ENCODE measurements at places on chromosomes 1 and 21. TPM values are rescaled to one million over a fixed set of nuclear protein-coding genes. Genes with fewer than 3 reads are reported as not detected.
A peak's percentile ranks its signal among the peaks of the same experiment; 100 is the strongest.

Gene RAB7B
- 1.1 TPM for total RNA-seq

Gene CDK18
- total RNA-seq, result 12.0 TPM

Gene SPRR5
- total RNA-seq, result not detected

Gene ALX3
- total RNA-seq, result not detected

Gene HSF2BP
- 1.0 TPM for total RNA-seq

Gene VTCN1
- not detected for total RNA-seq

Gene PADI3
- total RNA-seq, result not detected

Gene BRINP3
- 1.0 TPM for total RNA-seq

Gene C21orf91
- total RNA-seq, result 12.5 TPM

Gene KIAA1614
- 1.7 TPM for total RNA-seq

Gene GRHL3
- total RNA-seq, result 0.76 TPM

Gene KPRP
- 0.62 TPM for total RNA-seq

Gene FCGR2B
- 1.8 TPM for total RNA-seq

Gene THEM5
- total RNA-seq, result not detected

- no peak for ATAC-seq
Observed at GRCh38 chr1:27633298-27633610, 1.7 kb downstream of the FGR start.

- ATAC-seq, result peak; percentile 72
Observed at GRCh38 chr1:25232866-25233784, 823 bp upstream of the SYF2 start.

GRCh38 chr1:56867491-56867890, 12.9 kb downstream of the C8A start:
- no peak for ATAC-seq

- no peak for ATAC-seq
Observed at GRCh38 chr1:20998826-20999225, 177.9 kb downstream of the EIF4G3 start.

DNA sequence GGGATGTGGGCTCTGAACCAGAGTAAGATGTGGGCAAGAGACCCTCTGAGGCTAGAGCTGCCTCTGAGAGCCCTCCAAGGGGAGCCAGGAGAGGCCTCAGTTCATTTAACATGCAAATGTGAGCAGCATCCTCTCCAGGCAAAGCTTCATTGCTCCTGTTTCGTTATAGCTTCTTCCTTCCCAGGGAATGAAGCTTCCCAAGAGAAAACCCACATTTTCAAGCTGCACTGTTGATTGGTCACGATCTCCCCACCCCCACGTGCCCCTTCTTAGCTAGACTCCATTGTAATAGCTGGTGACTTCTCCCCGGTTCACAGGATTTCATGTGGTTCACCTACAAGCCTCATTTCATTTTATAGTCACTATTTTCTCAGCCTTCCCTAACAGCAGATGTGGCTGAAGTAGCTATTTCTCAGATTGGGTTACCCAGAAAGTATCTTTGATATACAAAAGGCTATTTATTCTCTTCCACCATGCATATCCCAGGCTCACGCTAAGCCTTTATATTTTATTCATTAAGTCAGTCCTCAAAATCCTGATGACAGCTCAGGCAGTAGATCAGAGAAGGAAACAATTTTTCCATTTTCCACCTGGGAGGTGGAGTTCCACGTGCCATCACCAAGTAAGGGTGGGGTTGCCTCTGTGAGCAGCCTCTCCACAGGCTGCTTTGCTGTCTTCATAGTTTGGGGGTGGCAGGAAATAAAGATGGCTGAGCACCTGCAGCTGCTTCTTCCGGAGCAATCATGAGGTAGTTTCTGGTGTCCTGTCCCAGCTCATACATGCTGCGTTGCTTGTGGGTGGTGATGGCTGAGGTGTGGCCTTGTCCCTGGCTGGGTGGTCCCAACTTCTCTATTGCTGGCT, 178.3 kb upstream of the RAB4A start:
- ATAC-seq, result no peak

DNA sequence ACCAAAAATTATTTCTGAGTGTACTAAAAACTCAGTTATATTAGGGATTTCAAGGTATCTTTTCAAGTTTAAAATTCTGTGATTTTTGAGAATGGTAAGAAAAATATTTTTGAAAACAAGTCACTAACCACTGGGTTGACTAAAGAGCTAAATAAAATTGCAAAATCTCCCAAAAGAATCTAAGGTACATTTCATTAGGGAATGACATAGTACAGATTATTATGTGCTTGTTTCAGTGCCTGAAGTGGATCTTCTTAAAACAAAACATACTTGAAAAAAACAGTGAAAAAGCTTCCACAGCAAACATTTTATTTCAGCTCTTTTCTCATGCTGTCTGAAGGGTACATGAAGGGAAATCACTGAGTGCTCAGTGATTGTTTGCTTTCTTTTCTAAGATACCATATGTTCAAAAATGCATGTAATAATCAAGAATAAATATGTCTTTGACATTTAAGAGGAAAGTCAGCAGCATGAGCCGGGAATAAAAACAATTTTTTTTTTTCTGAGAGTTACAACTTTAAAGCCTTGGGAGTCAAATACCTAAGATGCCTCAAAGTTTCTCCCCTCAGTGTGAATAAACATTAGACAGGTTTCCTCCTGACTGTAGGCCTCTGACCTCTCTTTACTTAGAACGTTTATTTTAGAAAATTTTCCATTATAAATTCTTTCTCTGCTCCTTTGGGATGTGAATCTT, 200.7 kb downstream of the KCNT2 start:
- ATAC-seq, result peak; percentile 23

DNA sequence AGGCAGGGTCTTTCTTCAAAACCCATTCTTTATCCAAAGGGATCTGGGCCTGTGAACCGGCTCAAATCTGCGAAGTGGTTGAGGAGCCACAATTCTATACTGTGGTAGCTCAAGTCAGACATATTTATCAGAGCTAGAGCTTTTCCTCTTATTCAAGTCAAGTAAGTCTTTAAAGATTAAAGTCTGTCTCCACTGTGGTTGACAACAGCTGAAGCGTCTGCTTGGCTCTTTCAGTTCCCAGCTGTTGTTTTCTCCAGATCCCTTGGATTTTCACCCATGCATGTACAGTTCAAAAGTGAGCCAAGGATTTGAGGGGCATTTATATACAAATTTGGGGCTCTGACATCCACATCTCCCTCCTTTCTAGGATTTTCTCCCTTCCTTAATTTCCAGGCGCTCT, 66.9 kb downstream of the C1orf185 start:
- no peak for ATAC-seq

GRCh38 chr21:44456214-44456914, 1.1 kb downstream of the LRRC3 start:
- ATAC-seq, result peak; percentile 24

DNA sequence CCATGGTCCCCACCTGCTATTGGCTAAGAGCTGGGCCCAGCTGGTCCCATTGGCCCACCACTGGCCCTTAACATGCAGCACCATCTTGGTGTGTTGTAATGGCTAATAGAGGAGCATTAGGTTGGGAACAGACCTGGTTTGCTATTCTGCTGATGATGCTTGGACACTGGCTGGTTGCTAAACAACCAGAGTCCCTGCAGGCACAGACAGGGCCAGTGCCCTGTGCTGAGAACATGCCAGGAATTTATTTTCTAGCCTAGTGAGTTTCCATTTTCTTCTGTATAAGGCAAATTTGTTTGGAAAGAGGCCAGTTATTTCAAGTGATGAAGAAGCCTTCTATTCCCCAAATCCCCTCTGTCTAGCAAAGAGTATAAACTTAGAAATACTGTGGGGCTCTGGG, 42.9 kb upstream of the TDRD10 start:
- peak; percentile 53 for ATAC-seq

DNA sequence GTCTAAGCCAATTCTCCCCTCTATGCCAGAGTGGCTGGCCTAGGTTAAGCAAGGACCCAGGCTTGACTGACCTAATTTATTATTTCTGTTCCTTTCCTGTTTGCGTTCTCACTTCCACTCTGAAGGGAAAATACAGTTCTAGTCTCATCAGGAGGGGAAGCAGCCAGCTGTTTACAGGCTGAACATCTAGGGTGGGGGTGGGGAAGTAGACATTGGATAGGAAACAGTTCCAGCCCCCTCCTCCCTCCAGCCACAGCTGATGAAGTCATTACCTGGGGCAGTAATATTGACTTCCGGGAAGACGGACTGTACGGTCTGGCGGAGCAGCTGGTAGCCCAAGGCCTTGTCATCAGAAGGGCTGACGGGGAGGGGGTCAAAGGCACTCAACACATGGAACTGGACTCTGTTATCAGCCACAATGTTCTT, 17.6 kb downstream of the PM20D1 start:
- peak; percentile 98 for ATAC-seq

GRCh38 chr1:214570442-214570841, 19.0 kb upstream of the PTPN14 start:
- ATAC-seq, result no peak

DNA sequence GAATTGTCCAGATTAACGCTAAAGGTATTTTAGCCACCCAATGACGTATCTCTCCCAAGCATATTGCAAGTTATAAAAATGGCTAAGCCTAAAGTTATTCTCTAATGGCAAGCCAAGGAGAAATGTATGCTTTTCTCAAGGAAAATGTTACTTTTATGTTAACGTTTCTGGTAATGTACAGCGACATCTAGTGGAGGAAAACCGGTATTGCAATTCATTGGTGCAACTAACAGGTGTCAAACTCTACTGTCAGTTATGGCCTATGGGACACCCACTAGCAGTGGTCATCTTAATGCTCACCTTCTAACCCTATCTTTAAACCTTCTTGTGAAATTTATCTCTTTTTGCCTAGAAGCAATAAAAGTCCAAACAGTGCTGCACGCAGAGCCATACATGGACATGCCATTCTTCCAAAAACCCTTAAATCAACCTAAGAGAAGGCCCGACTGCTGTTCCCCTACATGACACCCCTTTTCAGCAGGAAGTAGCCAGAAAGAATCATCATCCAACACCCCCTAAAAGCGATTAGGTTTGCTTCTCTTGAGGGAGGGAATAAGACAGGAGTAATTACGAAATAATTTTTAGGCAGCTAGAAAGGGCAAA, 68.7 kb upstream of the LRIF1 start:
- ATAC-seq, result no peak

- no peak for ATAC-seq
Observed at GRCh38 chr1:35500439-35500838, 56.8 kb downstream of the KIAA0319L start.

DNA sequence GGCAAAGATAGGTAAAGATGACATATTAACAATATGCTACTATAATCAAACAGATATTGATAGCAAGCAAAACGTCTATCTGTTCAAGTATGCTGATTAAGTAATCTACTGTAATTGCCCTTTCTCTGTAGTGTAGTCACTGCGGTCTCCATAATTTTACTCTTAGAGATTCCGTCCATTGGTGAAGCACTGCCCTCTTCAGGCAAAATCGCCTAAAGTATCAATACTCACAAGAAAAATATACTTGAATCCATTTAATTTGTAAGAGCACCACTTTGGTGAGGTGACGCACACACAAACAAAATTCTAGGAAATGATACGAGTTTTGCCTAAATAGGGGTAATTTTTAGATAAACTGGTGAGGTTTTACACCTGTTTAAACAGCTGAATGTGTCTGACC, 434.6 kb upstream of the CHRM3 start:
- ATAC-seq, result no peak

- peak; percentile 34 for ATAC-seq
Observed at GRCh38 chr21:38804789-38805327, 871 bp upstream of the ETS2 start.

GRCh38 chr1:192835116-192835515, 26.3 kb downstream of the RGS2 start:
- no peak for ATAC-seq

DNA sequence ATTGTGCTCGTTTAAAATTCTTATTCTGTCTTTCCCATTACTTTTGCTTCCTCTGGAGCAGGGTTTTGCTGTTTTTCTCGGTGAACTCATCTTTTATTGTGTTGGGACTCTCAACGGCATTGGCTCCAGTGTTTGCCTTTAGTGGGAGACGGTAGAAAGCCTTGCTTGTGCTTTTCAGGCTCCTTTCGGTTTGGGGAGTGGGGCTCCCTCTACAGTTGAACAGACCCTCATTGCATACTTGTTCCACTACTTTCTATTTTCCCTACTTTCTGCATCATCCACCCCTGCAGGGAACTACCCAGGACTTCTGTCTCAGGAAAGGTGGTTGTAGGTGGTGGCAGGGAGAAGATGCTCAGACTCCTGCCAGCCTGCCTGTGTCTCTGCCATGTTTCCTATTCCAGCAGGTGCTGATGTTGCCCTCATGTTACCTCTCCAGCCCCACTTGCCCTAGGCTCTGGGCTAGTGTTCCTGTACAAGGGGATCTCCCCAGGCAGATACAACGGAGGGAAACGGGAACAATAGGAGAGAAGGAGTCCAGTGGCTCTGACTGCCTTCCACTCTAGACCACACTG, 68.5 kb upstream of the ZBTB18 start:
- ATAC-seq, result no peak

- ATAC-seq, result no peak
Observed at GRCh38 chr1:223711173-223711572, 1.2 kb upstream of the CAPN2 start.

GRCh38 chr1:81155131-81155530, 645.6 kb upstream of the ADGRL2 start:
- no peak for ATAC-seq

DNA sequence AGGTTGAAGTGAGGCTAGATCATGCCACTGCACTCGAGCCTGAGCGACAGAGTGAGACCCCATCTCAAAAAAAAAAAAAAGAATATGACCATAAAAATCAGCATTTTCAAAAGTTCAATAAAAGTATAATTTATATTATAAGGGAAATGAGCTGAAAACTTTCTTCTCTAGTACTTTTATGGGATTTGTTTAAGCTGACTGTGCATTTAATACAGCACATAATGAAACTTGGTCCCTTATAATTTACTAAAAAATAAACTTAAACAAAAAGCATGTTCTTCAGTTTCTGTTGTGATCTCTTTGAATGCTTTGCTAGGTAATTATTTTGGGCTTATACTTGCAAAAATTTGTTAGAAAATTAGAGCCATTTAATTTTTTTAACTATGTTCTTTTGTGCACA, 77.8 kb downstream of the NCAM2 start:
- ATAC-seq, result no peak

- no peak for ATAC-seq
Observed at GRCh38 chr1:39422614-39423013, 68.8 kb upstream of the BMP8A start.

DNA sequence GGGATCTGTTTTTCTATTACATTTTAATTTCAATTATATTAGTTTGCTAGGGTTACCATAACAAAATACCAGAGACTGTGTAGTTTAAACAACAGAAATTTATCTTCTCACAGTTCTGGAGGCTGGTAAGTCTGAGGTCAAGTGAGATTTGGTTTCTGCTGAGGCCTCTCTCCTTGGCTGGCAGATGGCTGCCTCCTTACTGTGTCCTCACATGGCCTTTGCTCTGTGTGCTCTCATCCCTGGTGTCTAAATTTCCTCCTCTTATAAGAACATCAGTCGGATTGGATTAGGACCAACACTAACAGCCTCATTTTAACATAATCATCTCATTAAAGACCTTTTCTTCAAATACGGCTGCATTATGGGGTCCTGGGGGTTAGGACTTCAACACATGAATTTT, 195.2 kb upstream of the CHODL start:
- ATAC-seq, result no peak

DNA sequence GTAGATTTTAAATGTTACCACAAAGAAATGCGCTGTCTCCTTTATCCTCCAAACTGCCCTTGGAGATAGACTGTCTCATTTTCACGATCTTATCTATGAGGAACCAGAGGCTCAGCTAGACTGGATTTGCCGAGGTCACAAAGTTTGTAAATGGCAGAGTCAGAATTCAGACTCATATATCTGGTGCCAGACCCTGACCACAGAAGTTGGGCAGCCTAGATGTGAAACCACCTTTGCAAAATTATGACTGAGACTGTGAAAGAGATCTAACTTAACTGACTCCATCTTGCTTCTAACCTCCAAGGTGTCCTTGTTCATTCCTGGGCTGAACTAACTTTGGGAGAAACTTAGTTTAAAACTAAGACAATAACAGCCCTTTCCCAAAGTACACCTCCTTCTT, 14.1 kb downstream of the CNR2 start:
- no peak for ATAC-seq

GRCh38 chr1:108585313-108585712, 25.4 kb downstream of the EEIG2 start:
- no peak for ATAC-seq
